ENCODE measurements at places on chromosomes 6 and 20.

DNA sequence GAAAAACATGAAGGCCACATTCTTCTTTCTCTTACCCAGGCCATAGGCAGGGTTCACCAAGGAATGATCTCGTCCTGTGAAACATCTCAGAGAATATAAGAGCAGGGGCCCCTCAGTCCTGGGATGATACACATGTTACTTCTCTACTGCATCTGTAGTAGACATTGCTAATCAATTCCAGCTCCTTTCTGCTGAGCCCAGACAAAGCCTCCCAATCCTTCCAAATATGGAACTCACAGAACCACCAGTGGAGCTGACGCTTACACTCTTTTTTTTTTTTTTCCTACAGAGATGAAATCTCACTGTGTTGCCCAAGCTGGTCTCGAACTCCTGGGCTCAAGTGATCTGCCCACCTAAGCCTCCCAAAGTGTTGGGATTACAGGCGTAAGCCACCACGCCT, 9.1 kb downstream of the SNTA1 start:
- H3K4me3 ChIP-seq, result no peak overlapping the region
- peaks cover 86% of the 10 kb centered on the region for H3K4me1 ChIP-seq
- DNase-seq, result no peak
- peak overlapping the region; percentile 91 for H3K27ac ChIP-seq

DNA sequence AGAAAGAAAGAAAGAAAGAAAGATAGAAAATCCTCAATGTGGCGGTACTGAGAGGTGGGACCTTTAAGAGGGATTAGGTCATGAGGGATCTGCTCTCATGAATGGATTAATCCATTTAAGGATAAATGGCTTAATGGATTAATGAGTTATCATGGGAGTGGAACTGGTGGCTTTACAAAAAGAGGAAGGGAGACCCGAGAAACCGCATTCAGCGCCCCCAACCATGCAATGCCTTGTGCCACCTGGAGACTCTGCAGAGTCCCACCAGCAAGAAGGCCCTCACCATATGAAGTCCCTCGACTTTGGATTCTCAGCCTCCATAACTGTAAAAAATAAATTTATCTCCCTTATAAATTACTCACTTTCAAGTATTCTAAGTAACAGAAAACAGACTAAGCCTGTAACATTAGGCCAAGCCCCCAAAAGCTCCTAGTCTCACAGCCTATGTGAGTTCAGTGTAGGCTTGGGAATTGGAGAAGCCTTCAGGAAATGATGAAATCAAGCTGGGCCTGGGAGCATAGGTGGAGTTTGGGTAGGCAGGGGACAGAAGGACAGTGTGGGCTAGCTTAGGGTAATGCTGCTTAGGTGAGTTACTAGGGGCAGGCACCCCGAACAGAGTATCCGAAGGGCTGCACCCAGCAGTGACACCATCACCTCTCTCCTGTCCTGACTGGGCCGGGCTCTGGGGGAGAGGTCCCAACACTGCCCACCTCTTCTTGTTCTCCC, 36.2 kb upstream of the RNF24 start:
- H3K4me1 ChIP-seq, result peaks cover 34% of the 10 kb centered on the region
- no peaks in the 10 kb centered on the region for H3K36me3 ChIP-seq
- H3K27ac ChIP-seq, result peak overlapping the region; percentile 78
- H3K4me3 ChIP-seq, result no peak overlapping the region
- DNase-seq, result no peak
- H3K27me3 ChIP-seq, result no peaks in the 10 kb centered on the region

DNA sequence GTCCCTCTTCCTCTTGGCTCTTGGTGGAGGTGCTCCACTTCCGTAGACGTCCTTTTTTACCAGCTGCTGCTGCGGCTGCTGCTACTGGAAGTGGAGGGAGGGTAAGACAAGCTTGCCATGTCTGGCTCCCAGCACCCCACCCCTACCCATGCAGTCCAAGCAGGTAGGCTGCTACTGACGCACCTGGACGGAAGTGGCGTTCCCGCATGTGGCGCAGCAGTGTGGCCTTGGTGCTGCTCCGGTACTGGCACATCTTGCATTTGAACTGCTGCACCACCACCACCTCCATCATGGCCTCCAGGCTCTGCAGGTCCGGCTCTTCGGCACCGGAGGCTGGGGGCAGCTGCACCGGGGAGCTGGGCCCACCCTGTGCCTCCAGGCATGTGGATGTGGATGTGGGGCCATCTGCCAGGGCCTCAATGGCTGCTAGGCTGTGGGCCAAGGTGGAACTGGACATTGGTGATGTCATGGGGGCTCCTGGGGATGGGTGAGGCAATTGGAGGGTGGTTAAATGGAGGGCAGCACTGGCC, 4.4 kb downstream of the ZNF335 start:
- no peaks in the 10 kb centered on the region for H3K27me3 ChIP-seq
- H3K27ac ChIP-seq, result no peak overlapping the region
- H3K36me3 ChIP-seq, result peaks cover 70% of the 10 kb centered on the region
- peaks cover 29% of the 10 kb centered on the region for H3K4me1 ChIP-seq
- no peak overlapping the region for H3K4me3 ChIP-seq
- DNase-seq, result no peak

DNA sequence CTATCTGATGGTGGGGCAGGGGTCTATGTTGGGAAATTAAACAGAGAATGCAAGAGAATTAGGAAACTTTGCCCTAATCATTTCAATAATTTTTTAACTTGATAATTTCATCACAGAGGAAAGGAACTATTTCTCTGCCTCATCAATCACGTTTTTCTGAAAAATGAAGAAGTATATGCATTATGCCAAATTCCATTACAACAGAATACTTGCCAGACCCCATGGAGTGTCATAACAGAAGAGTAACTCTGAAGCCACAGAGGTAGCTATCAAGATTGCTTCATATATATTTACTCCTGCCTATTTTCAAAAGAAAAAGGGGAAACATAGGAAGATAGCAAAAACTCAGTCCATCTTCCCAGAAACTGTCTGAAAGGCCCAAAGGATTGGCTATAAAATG, 5.7 kb upstream of the USP49 start:
- no peak for DNase-seq
- H3K36me3 ChIP-seq, result peaks cover 14% of the 10 kb centered on the region
- no peaks in the 10 kb centered on the region for H3K27me3 ChIP-seq
- H3K4me1 ChIP-seq, result peaks cover 19% of the 10 kb centered on the region
- no peak overlapping the region for H3K27ac ChIP-seq

- no peak for DNase-seq
- H3K27me3 ChIP-seq, result no peaks in the 10 kb centered on the region
- no peaks in the 10 kb centered on the region for H3K36me3 ChIP-seq
- H3K27ac ChIP-seq, result no peak overlapping the region
- H3K4me1 ChIP-seq, result peaks cover 16% of the 10 kb centered on the region
These were observed 20.6 kb upstream of the ARHGAP18 start for GRCh38 chr6:129730477-129731165.

DNA sequence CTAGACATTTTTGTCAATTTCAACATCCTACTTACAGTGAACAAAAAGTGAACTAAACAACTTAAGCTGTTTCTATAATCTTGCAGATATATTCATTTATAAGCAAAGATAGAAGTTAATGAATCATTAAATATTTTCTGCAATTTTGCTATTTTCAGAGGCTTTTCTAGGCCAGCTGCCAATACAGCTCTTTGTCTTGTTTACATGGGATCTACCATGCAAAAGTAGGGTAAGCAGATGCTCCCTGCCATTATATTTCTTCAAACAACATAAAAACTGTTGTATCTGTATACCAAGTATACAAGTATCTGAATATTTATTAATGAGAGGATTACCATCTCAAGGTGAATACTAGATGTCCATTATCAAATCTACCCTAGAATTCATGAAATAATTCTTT, 15.4 kb downstream of the PNISR start:
- H3K4me1 ChIP-seq, result peaks cover 34% of the 10 kb centered on the region
- H3K4me3 ChIP-seq, result no peak overlapping the region
- no peaks in the 10 kb centered on the region for H3K27me3 ChIP-seq

DNA sequence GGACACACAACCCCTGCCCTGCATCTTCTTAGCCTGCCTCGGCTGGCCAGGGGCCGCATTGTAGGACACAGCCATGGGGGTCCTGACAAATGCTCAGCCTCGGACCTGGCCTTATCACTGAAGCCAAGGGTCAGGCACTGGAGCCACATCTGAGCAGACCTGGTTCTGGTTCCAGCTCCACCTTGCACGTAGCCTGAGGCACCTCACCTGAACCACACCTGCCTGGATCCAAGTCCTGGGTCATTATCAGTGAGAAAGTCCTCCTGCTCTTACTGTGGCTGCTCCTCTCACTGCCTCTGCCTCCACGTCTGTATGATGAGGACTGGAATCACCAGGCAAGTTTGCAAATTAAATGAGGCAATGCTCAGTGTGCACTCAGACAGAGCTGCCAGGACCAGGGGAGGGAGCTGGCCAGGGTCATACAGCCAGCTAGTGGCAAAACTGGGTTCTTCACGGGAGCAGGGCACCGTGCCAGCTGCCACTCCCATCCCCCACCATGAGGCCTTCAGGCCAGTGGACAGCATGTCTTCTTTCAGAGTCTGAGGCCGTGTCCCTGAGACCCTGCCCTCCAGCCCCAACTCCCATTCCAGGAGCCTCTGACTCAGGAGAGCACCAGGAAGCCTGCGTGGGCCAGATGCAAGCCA, 40.2 kb downstream of the MRPL14 start:
- peaks cover 35% of the 10 kb centered on the region for H3K4me1 ChIP-seq
- no peaks in the 10 kb centered on the region for H3K36me3 ChIP-seq
- H3K4me3 ChIP-seq, result no peak overlapping the region
- no peaks in the 10 kb centered on the region for H3K27me3 ChIP-seq
- H3K27ac ChIP-seq, result peak overlapping the region; percentile 50

- no peak for DNase-seq
- H3K27me3 ChIP-seq, result no peaks in the 10 kb centered on the region
- no peak overlapping the region for H3K27ac ChIP-seq
- H3K4me1 ChIP-seq, result peaks cover 6% of the 10 kb centered on the region
- no peak overlapping the region for H3K4me3 ChIP-seq
- H3K36me3 ChIP-seq, result no peaks in the 10 kb centered on the region
These were observed 35.9 kb downstream of the EPM2A start for GRCh38 chr6:145699462-145699861.

GRCh38 chr6:39035681-39036080, 12.9 kb upstream of the GLP1R start:
- H3K36me3 ChIP-seq, result no peaks in the 10 kb centered on the region
- no peak overlapping the region for H3K27ac ChIP-seq
- peaks cover 7% of the 10 kb centered on the region for H3K4me1 ChIP-seq
- H3K4me3 ChIP-seq, result no peak overlapping the region
- DNase-seq, result no peak

DNA sequence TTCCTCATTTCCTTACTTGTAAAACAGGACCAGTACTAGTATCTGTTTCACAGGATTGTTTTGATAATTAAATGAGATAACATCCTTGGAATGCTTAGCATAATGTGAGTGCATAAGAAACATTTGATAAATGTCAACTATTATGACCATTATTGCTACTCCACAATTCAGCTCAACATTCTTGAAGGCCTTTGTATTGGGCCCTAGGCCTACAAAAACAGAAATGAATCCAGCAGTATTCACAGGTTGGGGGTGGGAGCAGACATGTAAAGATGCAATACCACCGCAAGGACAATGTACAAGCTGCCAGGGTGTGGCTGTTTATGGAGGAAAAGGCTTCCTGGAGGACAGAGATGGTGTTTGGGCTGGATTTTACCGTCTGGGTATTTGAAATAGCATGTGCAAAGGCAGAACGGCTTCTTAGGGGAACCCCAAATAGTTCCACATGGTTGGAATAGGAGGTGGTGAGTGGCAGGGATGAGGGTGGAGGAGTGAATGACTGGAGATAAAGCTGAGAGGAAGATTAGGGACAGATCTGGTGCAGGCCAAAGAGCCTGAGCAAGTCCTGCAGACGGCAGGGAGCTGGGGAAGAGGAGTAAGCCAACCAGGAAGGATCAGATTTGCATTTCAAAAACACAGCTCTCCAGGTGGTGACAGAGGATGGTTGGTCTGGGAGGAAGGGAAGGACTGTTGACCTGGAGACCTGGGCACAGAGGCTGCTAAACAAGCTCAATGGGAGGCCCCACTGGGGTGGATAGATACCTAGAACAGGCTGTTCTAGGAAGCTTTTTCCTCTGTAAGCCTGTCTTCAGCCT, 57.0 kb upstream of the EPB41L1 start:
- peaks cover 31% of the 10 kb centered on the region for H3K4me1 ChIP-seq
- H3K27ac ChIP-seq, result peak overlapping the region; percentile 48
- H3K27me3 ChIP-seq, result peaks cover 8% of the 10 kb centered on the region
- no peaks in the 10 kb centered on the region for H3K36me3 ChIP-seq

- no peak overlapping the region for H3K27ac ChIP-seq
- no peaks in the 10 kb centered on the region for H3K4me1 ChIP-seq
- no peaks in the 10 kb centered on the region for H3K27me3 ChIP-seq
- no peak for DNase-seq
These were observed 40.0 kb downstream of the SNHG17 start for GRCh38 chr20:38395165-38395564.

DNA sequence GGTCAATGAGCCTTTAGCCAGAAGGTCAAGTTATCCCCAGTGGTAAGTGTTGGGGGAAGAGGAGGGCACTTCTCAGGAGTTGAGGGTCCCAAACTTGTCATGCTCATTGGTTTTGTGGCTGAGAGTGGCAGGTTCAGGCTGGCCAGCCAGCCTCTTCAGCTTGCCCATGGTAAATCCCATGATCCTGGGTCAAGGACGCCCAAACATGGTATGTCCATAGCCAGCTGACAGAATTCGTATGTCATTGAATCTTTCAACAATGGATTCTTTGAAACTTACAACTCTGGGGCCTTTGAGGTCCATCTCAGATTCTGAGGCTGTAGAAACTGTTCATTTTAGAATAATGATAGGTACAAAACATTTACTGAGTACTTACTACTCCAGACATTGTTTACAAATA, 36.1 kb upstream of the RSPO4 start:
- no peak overlapping the region for H3K27ac ChIP-seq
- H3K27me3 ChIP-seq, result peaks cover 21% of the 10 kb centered on the region
- DNase-seq, result no peak
- no peak overlapping the region for H3K4me3 ChIP-seq
- H3K4me1 ChIP-seq, result no peaks in the 10 kb centered on the region

DNA sequence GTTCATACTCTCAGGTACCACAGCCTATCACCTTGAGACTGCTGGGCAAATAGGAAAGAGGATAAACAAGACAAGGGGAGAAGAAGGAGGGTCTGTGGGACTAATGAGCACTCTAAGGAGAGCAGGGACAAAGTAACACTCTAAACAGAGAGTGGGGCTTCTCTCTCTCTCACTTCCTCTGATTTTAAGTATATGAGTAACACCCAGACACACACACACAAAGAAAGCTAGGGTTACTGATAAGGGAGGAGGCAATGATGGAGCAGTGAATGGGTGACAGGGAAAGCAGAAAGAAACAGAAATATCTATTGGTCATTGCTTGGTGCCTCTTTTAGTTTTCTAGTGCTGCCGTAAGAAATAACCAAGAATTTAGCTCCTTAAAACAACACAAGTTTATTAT, 96.2 kb upstream of the RNF217 start:
- H3K4me1 ChIP-seq, result no peaks in the 10 kb centered on the region
- DNase-seq, result no peak
- H3K27me3 ChIP-seq, result no peaks in the 10 kb centered on the region
- H3K4me3 ChIP-seq, result no peak overlapping the region

- H3K36me3 ChIP-seq, result no peaks in the 10 kb centered on the region
- H3K27ac ChIP-seq, result no peak overlapping the region
- H3K4me1 ChIP-seq, result no peaks in the 10 kb centered on the region
- DNase-seq, result no peak
- no peak overlapping the region for H3K4me3 ChIP-seq
- no peaks in the 10 kb centered on the region for H3K27me3 ChIP-seq
These were observed 270.6 kb downstream of the KHDC1L start for GRCh38 chr6:72954716-72955115.

GRCh38 chr20:32888636-32889035, 29.9 kb downstream of the EFCAB8 start:
- no peak for DNase-seq
- H3K4me3 ChIP-seq, result no peak overlapping the region
- H3K36me3 ChIP-seq, result no peaks in the 10 kb centered on the region
- no peaks in the 10 kb centered on the region for H3K4me1 ChIP-seq
- no peaks in the 10 kb centered on the region for H3K27me3 ChIP-seq

All from left ventricle myocardium inferior (tissue), 1 donor.